ENCODE measurements at places on chromosomes 2 and 18. TPM values are rescaled to one million over a fixed set of nuclear protein-coding genes. Genes with fewer than 3 reads are reported as not detected.

DNA sequence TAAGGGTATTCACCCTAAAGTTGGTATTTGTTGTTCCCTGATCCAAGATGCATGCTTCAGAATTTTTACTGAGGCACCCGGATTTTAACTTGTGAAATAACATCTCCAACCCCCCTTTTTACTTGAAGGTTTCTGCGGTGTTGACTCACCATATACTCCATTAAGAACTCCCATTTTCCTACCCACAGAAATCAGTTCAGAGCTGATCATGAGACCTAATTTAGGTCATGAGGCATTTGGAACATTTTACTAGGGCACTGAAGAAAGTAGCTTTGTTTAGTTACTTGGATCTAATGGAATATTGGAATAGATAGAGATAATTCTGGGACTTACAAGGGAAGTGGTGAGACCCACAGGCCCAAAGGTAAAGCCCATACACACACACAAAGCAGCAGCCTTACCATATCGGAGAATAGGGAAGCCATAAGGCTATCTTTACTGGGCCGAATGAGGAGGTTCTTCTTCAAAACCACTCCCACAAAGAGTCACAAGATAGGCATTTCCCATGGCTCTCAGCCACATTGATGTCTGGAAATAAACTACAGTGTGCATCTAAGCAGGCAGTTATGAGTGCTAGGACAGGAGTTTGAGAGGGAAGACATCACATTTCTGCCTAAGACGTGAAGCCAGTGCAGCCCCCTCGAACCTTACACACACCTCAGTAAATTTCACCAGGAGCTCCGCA, 681.0 kb upstream of the LRRTM4 start:
- no peaks in the 10 kb centered on the region for H3K27me3 ChIP-seq
- H3K27ac ChIP-seq: no peak overlapping the region
- no peak for DNase-seq
- H3K36me3 ChIP-seq: no peaks in the 10 kb centered on the region
- H3K4me3 ChIP-seq: no peak overlapping the region

DNA sequence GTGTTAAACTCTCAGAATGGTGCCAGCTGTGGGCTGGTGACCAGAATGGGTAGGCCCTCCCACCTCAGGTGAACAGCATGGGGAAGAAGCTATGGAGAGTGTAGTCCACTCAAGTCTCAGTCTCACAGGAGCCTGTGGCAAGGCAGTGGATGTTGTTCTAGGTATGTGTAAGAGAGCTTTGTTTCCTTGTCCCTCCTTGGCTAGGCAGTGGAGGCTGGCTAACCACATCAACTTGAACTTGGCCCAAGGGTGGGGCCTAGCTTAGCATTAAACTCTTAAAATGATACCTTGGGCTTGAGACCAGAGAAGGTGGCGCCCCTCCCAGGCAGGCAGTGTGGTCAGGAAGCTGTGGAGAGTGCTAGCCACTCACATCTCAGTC, 53.2 kb upstream of the SLC4A10 start:
- H3K27me3 ChIP-seq: peaks cover 8% of the 10 kb centered on the region
- DNase-seq: no peak
- H3K4me1 ChIP-seq: peaks cover 6% of the 10 kb centered on the region
- H3K4me3 ChIP-seq: no peak overlapping the region
- H3K36me3 ChIP-seq: no peaks in the 10 kb centered on the region

DNA sequence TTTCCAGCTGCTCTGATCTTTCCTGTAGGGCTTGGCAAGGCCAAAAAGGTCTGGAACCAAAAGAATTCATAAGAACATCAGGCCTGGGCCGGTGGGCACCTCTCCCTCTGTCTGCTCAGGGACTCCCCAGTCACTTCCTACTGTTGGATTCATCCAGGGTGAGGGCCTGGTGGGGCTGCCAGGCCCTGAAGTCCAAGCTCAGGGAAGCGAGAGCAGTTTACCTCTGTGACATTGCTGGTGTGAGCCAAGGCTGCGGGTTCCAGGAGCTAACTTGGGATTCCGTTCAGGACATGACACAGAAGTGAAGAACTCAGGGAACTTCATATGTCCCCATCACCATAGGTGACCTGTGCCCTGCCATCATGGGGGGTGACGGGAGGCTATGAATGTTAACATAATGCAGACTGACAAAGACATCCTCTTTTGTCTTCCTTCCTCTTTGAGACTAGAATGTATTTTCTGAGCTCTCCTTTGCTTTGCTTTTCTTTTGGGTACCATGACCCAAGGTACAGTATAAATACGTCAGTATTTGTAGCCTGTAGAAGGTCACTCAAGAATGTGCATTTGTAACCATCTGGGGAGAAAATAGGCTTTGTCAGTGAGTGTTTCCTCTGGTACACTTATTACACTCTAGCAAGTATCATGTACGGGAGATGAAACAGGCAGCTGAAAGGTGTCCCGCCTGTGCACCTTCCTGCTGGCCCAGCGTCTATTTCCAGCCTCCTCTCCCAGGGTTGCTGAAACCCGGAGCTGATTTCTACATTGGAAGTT, 130.5 kb upstream of the SLC1A4 start:
- peaks cover 6% of the 10 kb centered on the region for H3K27me3 ChIP-seq
- no peak overlapping the region for H3K4me3 ChIP-seq
- peaks cover 16% of the 10 kb centered on the region for H3K4me1 ChIP-seq
- DNase-seq: no peak
- no peak overlapping the region for H3K27ac ChIP-seq

GRCh38 chr2:44937688-44938240, 3.7 kb upstream of the SIX3 start:
- H3K27ac ChIP-seq: no peak overlapping the region
- H3K4me3 ChIP-seq: no peak overlapping the region
- H3K36me3 ChIP-seq: peaks cover 1% of the 10 kb centered on the region
- H3K27me3 ChIP-seq: peaks cover 81% of the 10 kb centered on the region
- peaks cover 19% of the 10 kb centered on the region for H3K4me1 ChIP-seq

Gene NYAP2
- not detected for total RNA-seq

- DNase-seq: no peak
- H3K4me1 ChIP-seq: no peaks in the 10 kb centered on the region
- no peaks in the 10 kb centered on the region for H3K27me3 ChIP-seq
- no peak overlapping the region for H3K27ac ChIP-seq
These were observed 18.8 kb downstream of the KCNIP3 start for GRCh38 chr2:95315801-95316411.

- H3K4me1 ChIP-seq: no peaks in the 10 kb centered on the region
- H3K27ac ChIP-seq: no peak overlapping the region
- no peak overlapping the region for H3K4me3 ChIP-seq
These were observed 160.3 kb upstream of the EPAS1 start for GRCh38 chr2:46136953-46137352.

Gene EPHA4
- 29.3 TPM for total RNA-seq

Gene REG3G
- total RNA-seq: not detected

DNA sequence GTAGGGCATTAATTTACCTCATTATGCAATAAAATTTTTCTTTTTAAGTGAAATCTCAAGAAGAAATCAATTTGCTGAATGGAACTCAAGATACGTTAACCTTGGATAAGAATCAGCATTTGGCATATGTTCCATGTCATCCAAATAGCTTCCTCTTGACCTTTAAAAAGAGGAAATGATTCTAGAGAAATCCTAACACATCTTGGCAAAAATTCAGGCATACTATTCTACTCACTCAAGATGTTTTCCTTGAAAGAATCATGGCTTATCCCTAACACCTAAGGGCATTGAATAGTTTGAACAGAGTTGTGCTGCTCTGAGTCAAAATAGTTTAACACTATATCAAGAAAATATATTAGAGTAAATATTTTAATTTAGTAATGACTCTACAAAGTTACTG, 678.0 kb downstream of the EPHA4 start:
- no peaks in the 10 kb centered on the region for H3K36me3 ChIP-seq
- DNase-seq: no peak
- H3K27ac ChIP-seq: no peak overlapping the region

GRCh38 chr2:203280428-203281064, 41.7 kb downstream of the CYP20A1 start:
- no peak overlapping the region for H3K4me3 ChIP-seq
- peaks cover 2% of the 10 kb centered on the region for H3K4me1 ChIP-seq
- H3K27ac ChIP-seq: no peak overlapping the region

Gene SCG2
- 0.10 TPM for total RNA-seq

DNA sequence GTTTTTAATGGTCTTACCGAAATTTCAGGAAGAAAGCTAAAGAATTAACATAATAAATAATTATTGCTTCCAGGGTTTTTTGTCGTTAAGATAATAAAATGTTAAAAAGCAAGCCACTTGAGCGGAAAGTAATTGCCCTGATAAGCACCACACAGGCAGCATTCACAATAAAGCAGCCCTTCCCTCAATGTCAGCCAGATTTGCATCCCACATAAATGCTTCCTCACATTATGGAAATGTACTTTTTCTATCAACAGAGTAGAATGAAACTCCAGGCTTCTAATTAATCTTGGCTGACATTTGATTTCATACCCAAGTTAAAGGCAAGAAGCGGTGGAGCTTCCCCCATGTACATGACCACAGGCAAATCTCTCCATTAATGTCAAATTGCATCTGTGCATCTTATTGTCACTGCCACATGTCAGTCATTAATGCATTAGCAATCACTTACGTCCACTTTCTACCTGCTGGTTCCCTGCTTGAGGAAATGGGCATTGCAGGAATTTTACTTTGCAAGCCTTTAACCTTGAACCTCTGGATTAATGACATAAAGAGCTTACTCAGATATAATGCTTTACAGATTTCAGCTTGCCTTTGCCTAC, 26.2 kb downstream of the PTPRM start:
- no peaks in the 10 kb centered on the region for H3K4me1 ChIP-seq
- H3K27me3 ChIP-seq: peaks cover 2% of the 10 kb centered on the region
- no peak overlapping the region for H3K4me3 ChIP-seq
- H3K36me3 ChIP-seq: no peaks in the 10 kb centered on the region
- no peak overlapping the region for H3K27ac ChIP-seq
- DNase-seq: no peak

Gene TYW5
- 7.9 TPM for total RNA-seq

- peaks cover 28% of the 10 kb centered on the region for H3K4me1 ChIP-seq
- no peak overlapping the region for H3K27ac ChIP-seq
- H3K4me3 ChIP-seq: no peak overlapping the region
These were observed 68.4 kb upstream of the PPP1CB start for GRCh38 chr2:28683100-28683706.

DNA sequence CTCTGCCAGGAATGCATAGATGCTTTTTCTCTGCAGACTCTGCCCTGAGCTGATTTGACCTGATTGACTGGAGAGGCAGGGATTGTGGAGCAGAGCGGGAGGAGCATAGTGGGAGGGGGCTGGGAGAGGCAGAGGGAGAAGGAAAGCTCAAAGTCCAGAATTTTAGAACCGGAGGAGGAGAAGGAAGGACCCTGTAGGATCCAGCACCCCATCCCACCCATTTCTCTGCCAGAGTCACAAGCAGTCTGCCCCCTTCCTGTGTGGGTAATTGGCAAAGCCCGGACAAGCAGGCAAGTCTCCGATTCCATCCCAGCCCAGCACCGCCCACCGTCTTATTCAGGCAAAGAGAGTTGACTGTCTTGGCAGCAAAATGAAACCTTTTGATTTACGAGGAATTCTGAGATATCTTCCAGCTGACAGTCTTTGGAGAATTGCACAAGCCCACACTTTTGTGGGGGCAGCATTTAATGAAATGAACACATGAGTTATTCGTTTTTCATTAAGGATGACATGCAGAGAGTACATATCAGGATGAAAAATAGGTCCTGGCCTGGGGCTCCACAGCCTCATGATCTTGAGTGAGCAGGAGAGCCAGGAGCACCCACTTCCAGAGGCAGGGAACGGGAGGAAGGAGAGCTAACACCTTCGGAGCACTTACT, 103.1 kb downstream of the MCFD2 start:
- DNase-seq: no peak
- no peak overlapping the region for H3K4me3 ChIP-seq
- no peaks in the 10 kb centered on the region for H3K4me1 ChIP-seq
- H3K36me3 ChIP-seq: no peaks in the 10 kb centered on the region

GRCh38 chr2:84999553-84999955, 28.6 kb downstream of the KCMF1 start:
- no peak for DNase-seq
- peaks cover 21% of the 10 kb centered on the region for H3K36me3 ChIP-seq
- peaks cover 59% of the 10 kb centered on the region for H3K4me1 ChIP-seq

- H3K27ac ChIP-seq: no peak overlapping the region
- DNase-seq: no peak
- peaks cover 44% of the 10 kb centered on the region for H3K36me3 ChIP-seq
- H3K4me3 ChIP-seq: no peak overlapping the region
- no peaks in the 10 kb centered on the region for H3K27me3 ChIP-seq
These were observed 11.3 kb downstream of the VRK2 start for GRCh38 chr2:58057707-58058530.

Gene FARP2
- total RNA-seq: 18.4 TPM

Gene ILKAP
- total RNA-seq: 59.1 TPM

DNA sequence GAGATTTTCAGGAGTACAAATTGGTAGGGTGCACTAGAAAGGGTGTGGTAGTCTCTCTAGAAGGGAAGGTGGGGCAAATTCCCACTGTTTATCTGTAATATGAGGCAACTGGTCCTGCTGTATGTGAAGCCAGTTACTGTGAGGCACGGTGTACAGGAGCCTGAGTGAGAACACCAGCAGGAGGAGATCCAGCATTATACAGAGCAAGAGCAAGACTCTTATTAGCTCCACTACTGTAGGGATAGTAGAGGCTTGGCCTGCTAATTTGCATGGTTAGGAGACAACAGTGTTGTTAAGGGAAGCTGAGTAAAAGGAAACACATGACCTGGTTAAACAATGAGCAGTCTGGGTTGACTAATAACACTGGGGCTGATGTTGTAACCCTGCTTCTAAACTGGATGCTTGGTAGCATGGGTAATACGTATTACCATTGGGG, 76.3 kb upstream of the WDSUB1 start:
- H3K27ac ChIP-seq: no peak overlapping the region
- no peaks in the 10 kb centered on the region for H3K36me3 ChIP-seq
- no peaks in the 10 kb centered on the region for H3K4me1 ChIP-seq

Gene PROM2
- total RNA-seq: 0.08 TPM

DNA sequence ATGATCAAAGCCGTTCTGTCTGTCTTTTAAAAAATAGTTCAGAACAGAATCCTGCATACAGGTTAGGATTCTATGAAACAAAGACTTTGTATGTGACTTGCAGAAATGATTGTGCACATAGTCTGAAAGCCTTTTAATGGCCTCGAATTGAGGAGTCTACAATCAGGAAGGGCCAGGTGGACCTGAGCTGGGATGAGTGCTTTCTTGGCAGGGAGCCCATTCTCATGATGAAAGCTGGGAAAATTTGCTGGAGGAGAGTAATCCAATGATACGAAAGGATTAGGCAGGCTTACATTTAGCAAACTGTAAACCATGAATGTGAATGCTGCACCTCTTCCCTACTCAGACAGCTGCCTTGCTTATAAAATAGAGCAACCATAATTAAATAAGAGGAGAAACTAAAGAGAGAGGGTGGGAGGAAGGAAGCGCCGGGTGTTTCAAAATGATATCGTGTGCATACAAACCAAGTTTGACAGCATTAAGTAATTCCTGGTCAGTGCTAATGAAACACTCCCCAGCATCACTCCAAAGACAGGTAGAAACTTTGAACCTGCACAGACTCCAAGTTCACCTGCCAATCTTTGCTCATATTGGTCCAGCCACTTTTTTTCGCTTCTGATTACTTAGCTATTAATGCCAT, 23.7 kb upstream of the CXCR4 start:
- H3K27me3 ChIP-seq: peaks cover 37% of the 10 kb centered on the region
- no peak for DNase-seq
- no peak overlapping the region for H3K27ac ChIP-seq
- H3K36me3 ChIP-seq: peaks cover 9% of the 10 kb centered on the region
